Epithelial cell of proximal tubule (primary cell): ENCODE measurements at places on chromosomes 5 and 9. TPM values are rescaled to one million over a fixed set of nuclear protein-coding genes. Genes with fewer than 3 reads are reported as not detected.

PCDHGA9 gene
- 1.1 and 1.9 TPM in 2 replicates for total RNA-seq

NUTM2G gene
- not detected in 2 replicates for total RNA-seq

IL33 gene
- total RNA-seq = 1.3 TPM in 1 of 2 replicates, not detected in the other

PCDHA2 gene
- not detected in 2 replicates for total RNA-seq

GBA2 gene
- 32.8 and 39.3 TPM in 2 replicates for total RNA-seq

ADAMTS2 gene
- total RNA-seq = 0.29 and 0.65 TPM in 2 replicates

SPATA31E1 gene
- total RNA-seq = not detected in 2 replicates
